ENCODE measurements at places on chromosomes 6 and 20. TPM values are rescaled to one million over a fixed set of nuclear protein-coding genes. Genes with fewer than 3 reads are reported as not detected.

The HLA-G gene
- 0.10 TPM for polyA plus RNA-seq

The BFSP1 gene
- 0.70 TPM for polyA plus RNA-seq

The MRAP2 gene
- polyA plus RNA-seq, result 2.6 TPM

GRCh38 chr20:57212534-57213276 is 53.7 kb downstream of the BMP7 start:
- no peaks in the 10 kb centered on the region for H3K36me3 ChIP-seq
- no peaks in the 10 kb centered on the region for H3K27me3 ChIP-seq
- H3K27ac ChIP-seq, result no peak overlapping the region
- DNase-seq, result peak; percentile 93

GRCh38 chr6:135616655-135617054 is 119.1 kb upstream of the AHI1 start:
- no peaks in the 10 kb centered on the region for H3K27me3 ChIP-seq
- no peak overlapping the region for H3K27ac ChIP-seq
- no peak overlapping the region for H3K4me3 ChIP-seq

DNA sequence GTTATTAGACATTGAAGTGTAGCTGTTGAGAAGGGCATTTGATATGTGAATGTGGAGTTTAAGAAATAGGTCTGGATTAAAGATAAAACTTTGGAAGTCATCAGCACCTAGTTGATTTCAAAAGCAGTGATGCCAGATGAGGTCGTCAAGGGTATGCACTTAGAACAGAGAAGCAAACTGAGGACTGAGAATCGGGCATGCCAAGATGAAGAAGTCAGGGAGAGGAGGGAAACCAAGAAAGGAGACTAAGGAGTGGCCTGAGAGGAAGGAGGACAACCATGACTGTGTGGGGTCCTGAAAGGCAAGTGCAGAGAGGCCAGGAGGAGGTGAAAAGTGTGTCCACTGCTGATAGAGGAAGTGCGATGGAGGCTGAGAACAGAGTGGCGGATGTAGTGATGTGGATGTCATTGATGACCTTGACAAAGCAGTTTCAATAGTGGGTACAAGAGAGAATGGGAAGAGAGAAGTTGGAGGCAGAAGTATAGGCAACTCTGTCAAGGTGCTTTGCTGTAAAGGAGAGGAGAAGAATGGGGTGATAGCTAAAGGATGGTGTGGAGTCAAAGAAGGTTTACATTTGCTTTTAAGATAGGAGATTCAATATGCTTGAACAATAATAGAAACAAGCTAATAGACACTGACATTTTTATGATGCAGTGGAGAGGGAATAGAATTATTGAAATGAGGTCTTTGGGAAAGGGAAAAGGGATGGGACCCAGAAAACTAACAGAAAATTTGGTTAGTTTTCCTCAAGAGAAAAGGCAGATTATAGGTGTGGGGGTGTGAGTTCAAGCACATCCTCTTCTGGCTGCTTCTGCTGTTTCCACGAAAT is 139.7 kb upstream of the TMEM170B start:
- DNase-seq, result no peak
- H3K4me3 ChIP-seq, result no peak overlapping the region
- no peaks in the 10 kb centered on the region for H3K4me1 ChIP-seq
- H3K27ac ChIP-seq, result no peak overlapping the region

Measured in stomach (tissue), 19 donors.